Stimulated activated CD8-positive, alpha-beta memory T cell treated with anti-CD3 and anti-CD28 coated beads, Interleukin-2, amount 100 ng/mL, for 48 hours (primary cell): ENCODE measurements at places on chromosomes 6 and 20.

DNA sequence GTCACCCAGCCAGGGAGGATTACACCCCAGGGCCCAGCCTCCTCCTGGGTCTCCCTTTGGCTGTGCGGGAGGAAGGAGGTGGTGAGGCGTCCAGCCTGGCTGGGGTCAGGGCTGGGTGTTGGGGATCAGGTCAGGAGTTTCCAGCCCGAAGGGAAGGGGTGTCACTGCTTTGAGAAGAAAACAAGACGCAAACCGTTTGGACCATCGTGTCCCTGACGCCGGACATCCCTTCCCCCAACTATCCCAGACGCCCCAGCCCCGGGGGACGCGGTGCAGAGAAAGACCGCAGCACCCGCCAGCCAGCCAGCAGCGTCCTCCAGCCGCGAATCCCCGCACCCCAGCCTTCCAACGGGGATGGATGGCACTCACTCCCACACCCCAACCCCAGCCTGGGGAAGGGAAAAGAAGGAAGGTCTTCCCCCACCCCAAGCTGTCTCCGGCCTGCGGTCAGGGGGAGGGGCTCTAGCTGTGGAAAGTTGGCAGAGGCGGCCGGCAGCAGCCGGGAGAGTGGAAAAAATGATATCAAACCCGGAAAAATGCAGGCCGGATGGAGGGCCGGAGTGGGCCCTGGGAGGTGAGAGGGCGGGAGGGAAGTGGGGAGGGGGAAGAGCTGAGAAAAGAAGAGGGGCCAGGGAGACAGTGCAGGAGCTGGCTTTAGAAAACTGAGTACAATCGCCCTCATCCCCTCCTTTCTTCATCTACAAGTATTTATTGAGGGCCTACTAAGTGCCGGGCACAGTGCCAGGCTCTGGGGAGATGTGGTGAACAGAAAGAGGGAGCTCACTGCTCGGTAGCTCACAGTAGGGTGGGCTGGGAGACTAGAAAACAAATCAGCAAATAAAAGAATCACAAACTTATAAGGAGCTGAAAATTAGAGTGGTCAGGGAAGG, 10.6 kb downstream of the REM1 start:
- no peak for DNase-seq

- DNase-seq, result no peak
Observed at GRCh38 chr6:4446982-4447381, 311.6 kb upstream of the ECI2 start.

DNA sequence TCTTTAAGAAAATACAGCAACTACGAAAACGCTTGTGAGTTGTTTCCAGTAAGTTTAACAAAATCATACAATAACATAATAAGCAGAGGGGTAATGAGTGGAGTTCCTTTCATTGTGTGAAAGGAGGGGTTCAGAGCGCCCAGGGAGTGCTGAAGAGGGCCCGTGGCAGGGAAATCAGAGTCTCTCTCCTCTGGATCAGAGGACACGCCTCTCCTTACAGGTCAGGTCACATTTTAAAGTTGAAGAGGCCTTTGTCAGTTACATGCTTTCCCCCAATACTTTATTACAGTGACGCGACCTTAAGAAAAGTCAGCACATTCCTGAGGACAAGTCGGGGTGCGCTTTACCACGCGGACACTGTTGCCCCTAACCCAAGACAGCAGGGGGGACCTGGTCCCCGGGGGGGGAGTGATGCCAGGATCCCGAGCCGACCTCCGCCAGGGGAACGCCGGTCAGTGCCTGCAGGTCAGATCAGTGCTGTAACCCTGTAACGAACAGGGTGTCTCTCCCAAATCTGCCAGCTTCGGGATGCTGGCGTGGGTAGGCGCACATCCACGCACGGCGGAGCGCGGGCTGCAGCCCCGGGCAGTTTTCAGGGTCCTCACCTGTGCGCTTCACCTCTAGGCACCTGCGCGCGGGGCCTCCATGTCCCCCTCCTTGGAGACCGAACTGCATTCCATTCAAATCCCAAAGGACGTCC, 848 bp downstream of the DACT2 start:
- DNase-seq, result no peak

GRCh38 chr20:48627737-48628128, 200.1 kb downstream of the PREX1 start:
- no peak for DNase-seq

DNA sequence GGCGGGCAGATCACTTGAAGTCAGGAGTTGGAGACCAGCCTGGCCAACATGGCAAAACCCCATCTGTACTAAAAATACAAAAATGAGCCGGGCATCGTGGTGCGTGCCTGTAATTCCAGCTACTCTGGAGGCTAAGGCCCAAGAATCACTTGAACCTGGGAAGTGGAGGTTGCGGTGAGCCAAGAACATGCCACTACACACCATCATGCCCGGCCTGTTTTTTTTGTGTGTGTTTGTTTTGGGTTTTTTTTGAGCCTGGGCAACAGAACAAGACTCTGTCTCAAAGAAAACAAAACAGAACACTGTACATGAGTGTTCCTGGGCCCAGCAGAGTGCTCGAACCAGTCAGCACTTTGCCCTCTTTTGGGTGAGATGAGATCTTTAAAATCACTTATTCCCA, 159.1 kb downstream of the MTHFD1L start:
- DNase-seq, result no peak

DNA sequence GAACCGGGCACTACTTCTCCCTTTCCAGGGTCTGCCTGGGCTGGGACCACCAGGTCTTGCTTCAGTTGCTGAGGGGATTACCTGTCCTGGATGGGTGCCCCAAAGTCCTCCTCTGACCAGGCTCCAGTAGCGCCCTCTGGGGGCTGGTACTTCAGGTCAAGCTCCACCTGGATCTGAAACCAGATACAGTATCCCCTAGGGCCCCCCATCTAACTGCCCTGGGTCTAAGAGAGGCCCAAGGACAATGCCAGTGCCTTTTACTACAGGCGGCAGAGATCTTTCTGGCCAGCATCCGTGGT, 11.2 kb upstream of the SPAG4 start:
- no peak for DNase-seq

GRCh38 chr6:139175389-139175948, 40.6 kb downstream of the HECA start:
- DNase-seq, result no peak

DNA sequence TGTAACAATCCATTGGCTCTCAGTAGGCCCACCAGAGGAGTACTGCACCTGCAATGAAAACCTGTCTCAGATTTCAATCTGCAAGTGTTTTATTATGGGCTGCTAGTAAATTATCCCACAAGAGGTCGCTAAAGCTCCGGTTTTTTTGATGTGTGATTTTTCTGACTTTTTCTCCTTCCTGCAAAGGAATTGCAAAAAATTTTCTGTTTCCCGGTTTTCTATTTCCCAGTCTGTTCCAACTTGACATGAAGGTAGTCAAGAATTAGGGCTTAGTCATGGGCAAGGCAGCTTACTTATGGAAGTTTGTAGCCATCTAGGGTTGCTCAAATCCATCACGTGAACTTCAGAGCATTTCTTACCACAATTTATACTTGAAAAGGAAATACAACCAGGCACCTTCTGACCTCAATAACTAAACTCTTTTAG, 38.5 kb upstream of the AHI1 start:
- no peak for DNase-seq

DNA sequence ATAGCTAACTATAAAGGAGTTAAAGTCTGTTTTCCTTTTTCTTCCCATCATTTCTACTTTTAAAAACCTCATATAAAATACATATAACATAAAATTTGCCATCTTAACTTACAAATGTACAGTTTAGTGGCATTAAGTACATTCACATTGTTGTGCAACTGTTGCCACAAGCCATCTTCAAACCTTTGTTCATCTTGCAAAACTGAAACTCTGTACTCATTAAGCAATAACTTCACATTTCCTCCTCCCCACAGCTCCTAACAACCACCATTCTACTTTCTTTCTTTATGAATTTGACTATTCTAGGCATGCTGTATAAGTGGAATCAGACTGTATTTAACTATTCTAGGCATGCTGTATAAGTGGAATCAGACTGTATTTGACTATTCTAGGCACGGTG, 4.5 kb downstream of the CCDC170 start:
- DNase-seq, result no peak

DNA sequence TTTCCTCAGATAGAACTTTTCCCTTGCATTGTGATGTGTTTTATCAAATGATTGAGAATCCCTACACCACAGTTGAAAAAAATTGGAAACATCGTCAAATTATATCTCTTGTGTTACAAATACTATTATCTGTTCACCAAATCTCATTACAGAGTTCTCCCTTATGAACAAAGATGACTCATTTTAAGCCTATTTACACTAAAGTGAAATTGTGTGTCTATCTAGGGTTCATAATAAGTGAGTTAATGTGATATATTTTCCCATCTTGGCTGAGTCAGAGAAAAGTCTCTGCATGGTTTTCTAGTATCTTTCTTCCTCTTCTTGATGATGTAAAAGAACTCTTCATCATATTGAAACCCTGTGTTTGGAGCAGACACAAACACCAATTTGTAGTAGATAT, 1263.3 kb upstream of the EYS start:
- no peak for DNase-seq

- DNase-seq, result no peak
Observed at GRCh38 chr6:89966228-89966544, 71.9 kb downstream of the GJA10 start.

- DNase-seq, result no peak
Observed at GRCh38 chr6:10733863-10734262, 11.0 kb downstream of the TMEM14C start.

DNA sequence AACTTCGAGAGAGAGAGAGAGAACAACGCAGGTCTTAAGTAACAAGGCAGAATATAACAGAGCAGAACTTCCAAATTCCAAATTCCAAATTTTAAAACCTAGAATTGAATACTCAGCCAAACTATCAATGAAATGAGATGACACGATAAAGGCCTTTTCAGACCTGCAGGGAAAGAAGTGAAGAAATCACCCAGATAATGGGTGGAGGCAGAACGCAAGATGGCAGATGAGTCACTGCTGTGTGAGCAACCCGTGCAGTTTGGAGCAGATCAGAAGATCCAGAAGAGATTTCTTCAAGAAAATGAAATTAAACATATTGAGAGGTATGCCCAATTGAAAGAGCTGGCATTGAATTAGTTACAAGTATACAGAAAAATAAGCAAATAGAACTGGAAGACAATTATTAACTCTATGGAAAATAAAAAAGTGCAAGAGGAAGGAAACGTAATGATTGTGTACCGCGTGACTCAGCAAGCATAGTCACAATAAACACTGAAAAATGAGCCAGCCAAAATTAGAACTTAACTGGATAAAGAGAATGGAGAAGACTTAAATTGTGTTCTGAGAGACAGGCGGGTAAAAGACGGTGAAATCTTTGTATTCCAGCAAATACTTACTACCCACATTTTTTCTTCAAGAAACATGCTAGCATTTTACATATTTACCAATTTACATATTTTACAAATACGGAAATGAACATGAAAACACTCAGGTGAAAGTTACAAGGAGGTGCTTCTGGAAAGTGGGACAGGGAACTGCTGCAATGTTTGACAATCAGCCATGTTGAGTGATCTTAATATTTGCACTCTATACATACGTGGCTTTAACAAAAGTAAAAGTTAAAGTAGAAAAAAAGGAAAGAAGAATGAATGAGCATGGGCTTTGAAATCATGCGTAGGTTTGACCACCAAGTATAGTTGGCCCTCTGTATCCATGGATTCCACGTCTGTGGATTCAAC, 87.9 kb upstream of the CDYL start:
- DNase-seq, result no peak

DNA sequence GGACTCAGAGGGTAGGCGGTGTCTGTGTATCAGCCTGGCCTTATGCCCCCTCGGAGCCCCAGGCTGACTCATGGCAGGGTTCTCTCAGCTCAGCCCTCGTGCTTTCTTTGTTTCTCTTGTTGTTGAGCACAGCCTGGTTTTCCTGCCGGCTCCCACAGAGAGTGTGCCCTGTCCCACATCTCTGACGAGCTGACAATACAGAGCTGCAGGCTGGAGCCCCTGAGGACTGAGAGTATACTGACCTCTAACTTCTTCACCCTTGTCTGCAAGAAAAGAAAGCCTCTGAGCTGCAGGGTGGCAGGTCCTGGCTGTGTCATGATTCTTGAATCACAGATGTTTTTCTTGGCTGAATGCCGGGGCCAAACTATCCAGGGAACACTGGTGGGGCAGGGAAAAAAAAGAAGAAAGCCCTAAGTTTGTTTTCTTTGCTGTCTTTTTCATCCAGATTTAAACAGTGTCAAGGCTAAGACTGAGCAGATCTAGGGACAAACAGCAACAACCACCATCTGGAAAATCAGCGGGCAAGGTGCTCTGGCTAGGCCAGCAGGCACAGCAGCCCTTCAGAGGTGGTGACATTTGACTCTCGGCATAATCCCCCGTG, 63.3 kb upstream of the ZNF133 start:
- DNase-seq, result no peak

DNA sequence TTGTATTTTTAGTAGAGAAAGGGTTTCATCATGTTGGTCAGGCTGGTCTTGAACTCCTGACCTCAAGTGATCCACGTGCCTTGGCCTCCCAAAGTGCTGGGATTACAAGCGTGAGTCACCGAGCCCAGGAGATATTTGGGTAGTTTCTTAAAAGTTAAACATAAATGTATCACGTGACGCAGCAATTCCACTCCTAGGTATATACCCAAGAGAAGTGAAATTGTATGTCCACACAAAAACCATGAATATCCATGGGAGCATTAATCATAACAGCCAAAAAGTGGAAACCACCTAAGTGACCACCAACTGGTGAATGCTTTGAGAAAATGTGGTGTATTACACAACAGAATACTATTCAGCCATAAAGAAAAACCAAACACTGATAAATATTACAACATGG, 164.8 kb downstream of the MRPL14 start:
- DNase-seq, result no peak

GRCh38 chr6:147595961-147596360, 87.5 kb downstream of the SAMD5 start:
- no peak for DNase-seq

- DNase-seq, result no peak
Observed at GRCh38 chr6:15338476-15338875, 92.6 kb downstream of the JARID2 start.

GRCh38 chr6:18021166-18021850, 33.9 kb upstream of the KIF13A start:
- DNase-seq, result no peak
